ENCODE measurements at places on chromosomes 11 and 22. TPM values are rescaled to one million over a fixed set of nuclear protein-coding genes. Genes with fewer than 3 reads are reported as not detected.

Gene PTPN5
- total RNA-seq = not detected

Gene PRR5L
- total RNA-seq = 7.3 TPM

Gene OR4C12
- not detected for total RNA-seq

Gene KRTAP5-11
- total RNA-seq = not detected

Gene VWCE
- 0.50 TPM for total RNA-seq

Gene P2RX3
- total RNA-seq = not detected

Gene PRR33
- not detected for total RNA-seq

Gene CBY1
- total RNA-seq = 19.5 TPM

Gene HPS5
- total RNA-seq = 29.5 TPM

Gene TOB2
- total RNA-seq = 28.3 TPM

Gene CCND1
- 706 TPM for total RNA-seq

Gene APOBEC3F
- 3.5 TPM for total RNA-seq

Gene TLCD5
- 3.2 TPM for total RNA-seq

Gene KDM4E
- total RNA-seq = not detected

Gene AP5B1
- 6.7 TPM for total RNA-seq

Gene MRGPRX4
- 0.33 TPM for total RNA-seq

Gene KRTAP5-2
- not detected for total RNA-seq
